ENCODE measurements at places on chromosomes 11 and 22.

DNA sequence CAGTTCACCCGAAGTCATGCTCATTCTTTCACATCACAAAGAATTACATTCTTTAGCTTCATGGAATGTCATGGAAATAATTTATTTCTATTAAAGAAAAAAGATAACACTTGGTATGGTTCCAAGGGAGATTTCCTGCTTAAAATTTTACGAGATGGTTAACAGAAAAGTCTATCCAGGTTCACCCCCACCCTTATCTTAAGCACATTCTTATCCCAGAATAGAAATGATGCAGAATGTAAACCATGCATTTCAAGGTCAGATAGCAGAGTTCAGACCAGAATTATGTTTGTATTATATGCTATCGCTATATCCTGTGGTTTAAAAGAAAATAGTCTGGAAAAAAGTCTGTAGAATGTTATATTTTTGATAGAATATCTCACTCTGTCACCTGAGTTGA is 58.7 kb downstream of the GAS2 start:
- DNase-seq = peak; percentile 79

DNA sequence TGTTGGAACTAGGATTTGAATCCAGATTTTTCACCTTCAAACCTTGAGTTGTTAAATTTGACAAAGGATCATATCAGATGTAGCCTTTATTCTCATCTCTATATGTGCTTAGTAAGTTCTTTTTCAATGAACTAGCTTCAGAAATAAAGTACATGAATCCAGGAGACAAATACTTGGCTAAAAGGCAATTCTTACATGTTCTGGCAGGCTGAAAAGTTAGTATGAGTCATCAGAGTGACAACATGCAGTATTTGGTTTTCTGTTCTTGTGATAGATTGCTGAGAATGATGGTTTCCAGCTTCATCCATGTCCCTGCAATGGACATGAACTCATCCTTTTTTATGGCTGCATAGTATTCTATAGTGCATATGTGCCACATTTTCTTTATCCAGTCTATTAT is 40.4 kb downstream of the BBOX1 start:
- no peak for DNase-seq

- DNase-seq = peak; percentile 34
Measured at GRCh38 chr22:22787786-22788459, 99.7 kb upstream of the IGLL5 start.

GRCh38 chr22:20979940-20980453 is 2.1 kb upstream of the LZTR1 start:
- no peak for DNase-seq

- DNase-seq = no peak
Measured at GRCh38 chr11:131074573-131074972, 158.3 kb upstream of the SNX19 start.

DNA sequence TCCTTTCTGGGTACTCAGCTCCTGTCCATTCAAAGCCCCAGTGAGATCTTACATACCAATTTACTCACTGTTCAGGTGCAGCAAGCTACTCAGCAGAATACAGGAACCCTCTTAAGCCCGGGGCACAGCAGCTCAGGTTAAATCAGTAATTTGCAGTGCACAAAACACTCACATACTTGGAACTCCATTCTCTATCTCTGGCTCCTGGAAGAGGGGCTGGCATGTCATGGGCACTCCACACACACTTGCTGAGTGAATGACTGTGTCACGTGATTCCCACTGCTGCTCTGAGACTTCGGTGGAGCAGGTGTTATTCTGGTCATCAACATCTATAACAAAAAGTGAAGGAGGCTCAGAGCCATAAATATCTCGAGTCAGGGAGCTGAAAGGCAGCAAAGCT is 157.3 kb upstream of the BDNF start:
- no peak for DNase-seq

GRCh38 chr11:106193956-106194355 is 116.5 kb downstream of the AASDHPPT start:
- DNase-seq = no peak

GRCh38 chr22:46012881-46013281 is 35.9 kb upstream of the WNT7B start:
- no peak for DNase-seq

- no peak for DNase-seq
Measured at GRCh38 chr11:100895449-100895848, 208.4 kb downstream of the ARHGAP42 start.

Data from endothelial cell of umbilical vein (primary cell).